Stimulated activated naive CD4-positive, alpha-beta T cell treated with Interleukin-2 at 50 U/mL for 16 hours (primary cell): ENCODE measurements at places on chromosomes 2 and 18.

DNA sequence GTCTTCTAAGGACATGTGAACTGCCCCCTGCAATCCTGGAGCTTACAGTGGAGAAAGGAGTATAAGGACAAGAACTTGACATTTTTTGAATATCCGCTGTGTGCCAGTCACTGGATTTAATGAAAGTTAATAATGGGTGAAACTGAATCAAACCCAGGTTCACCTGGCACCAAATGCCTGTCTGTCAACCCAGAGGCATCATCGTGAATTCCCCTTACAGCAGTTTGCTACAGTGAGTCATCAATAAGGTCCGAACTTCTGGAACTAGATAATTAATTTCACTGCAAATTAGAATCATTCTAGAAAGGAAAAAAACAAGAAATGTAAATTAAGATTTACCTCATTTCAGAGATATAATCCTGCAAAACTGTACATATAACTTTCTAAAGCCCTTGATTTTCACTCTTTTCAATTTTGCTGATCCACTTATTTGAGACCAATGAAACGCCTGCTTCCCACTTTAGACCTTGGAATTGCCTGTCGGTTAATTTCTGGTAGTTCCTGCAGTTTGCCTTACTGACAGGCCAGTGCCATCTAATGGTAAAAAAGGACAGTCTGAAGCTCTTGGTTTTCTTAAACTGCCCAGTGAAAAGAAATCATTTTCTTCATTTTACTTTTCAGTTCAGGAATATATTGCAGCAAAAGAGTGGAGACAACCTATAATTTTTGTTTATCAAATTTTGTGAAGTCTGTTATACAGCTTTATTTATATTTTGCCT is 8.2 kb downstream of the DSG2 start:
- no peak for DNase-seq

DNA sequence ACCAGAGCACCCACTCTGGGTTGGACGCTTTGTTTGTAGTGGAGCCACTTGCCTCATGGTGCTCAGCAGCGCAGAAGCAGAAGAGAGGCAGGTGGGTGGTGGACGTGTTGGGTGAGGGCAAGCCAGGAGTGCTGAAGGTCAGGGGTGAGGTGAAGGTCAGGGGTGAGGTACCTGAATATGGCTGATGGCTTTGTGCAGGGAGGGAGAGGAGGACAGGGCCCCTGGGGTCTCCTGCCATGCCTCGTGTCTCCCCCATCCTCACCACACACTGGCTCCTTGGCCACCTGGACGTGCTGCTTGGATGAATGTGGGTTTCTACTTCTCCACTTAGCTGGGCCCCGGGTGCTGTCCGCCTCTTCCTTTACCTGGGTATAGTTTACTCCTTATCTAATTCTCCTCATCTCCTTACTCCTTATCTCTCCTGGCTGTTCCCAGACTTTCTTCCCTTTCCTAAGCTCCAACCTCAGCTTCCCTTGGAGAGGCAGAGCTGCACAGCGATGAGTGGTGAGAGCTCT is 68.1 kb downstream of the DYSF start:
- no peak for DNase-seq

DNA sequence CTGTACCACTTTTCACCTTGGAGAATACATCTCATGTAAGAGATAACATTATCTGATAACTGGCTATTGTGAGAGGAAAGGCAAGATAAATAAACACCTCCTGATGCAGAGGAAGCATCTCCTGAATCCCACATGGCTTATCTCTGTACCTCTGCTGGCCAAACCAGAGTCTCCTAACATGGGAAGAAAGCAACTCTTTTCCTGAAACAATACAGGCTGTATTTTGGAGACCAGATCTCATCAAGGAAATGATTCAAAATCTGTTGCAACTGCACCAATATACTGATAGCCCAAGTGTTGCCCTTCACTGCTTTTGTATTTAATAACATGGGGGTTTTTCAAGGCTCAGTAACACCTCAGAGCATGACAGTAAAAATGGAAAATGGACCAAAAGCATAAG is 106.9 kb downstream of the MREG start:
- no peak for DNase-seq

GRCh38 chr2:53768242-53768542 is 588 bp downstream of the CHAC2 start:
- DNase-seq: no peak

- no peak for DNase-seq
Measured at GRCh38 chr2:88597168-88597567, 30.1 kb downstream of the EIF2AK3 start.

DNA sequence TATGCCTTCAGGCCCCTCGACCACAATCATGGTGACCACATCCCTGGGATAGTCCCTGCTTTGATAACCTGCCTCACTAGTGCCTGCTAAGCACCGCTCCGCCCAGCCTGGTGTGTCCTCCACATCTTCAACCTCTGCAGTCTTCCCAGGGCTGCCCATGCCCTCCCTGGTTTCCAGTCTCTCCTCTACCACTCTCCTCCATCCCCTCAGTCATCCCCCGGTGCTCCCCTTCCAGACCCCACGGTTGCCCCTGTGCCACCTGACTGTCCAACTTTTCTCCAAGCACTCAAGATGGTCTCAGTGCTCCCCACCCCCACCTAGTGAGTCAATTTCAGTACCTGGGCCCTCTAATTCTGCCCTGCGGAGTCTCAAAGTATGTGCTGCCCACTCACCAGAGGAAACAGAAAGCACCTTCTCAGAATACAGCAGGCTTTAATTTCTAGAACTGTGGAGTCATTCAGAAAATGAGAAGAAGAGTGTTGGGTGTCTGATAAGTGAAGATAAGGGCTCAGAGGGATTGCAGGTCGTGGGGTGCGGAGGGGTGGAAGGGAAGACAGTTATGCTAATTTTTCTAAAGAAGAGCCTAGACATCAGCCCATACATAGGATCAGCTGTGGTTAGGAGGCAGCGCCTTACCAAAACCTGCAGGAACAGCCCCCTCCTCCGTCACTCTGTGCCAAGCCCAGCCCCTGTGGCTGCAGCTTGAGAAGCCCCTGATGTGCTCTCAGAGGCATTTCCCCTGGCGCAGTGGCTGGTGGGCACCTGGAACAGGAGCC is 53.6 kb upstream of the CAB39 start:
- DNase-seq: peak; percentile 78

GRCh38 chr2:73386342-73386868 is 769 bp downstream of the ALMS1 start:
- no peak for DNase-seq

GRCh38 chr2:238509151-238509835 is 82.6 kb downstream of the ASB1 start:
- no peak for DNase-seq

GRCh38 chr2:150575861-150576260 is 88.4 kb upstream of the RND3 start:
- DNase-seq: no peak

GRCh38 chr2:151238527-151239487 is 22.9 kb downstream of the RBM43 start:
- DNase-seq: peak; percentile 20

DNA sequence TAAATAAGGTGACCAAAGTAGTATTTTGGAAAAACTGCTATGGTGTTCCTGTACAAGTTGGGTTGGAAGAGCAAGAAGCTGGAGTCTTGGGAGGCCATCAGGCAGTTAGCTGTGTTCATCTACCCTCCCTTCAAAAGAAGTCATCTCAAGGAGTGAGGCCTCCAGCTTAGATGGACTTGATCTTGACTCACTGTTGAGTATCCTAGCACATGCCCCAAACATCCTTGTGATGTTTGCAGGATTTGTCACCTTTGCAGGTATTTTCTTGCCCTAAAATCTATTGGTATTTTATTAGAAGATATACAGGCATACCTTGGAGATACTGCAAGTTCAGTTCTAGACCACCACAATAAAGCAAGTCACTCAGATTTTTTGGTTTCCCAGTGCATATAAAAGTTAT is 30.2 kb downstream of the RNMT start:
- no peak for DNase-seq

DNA sequence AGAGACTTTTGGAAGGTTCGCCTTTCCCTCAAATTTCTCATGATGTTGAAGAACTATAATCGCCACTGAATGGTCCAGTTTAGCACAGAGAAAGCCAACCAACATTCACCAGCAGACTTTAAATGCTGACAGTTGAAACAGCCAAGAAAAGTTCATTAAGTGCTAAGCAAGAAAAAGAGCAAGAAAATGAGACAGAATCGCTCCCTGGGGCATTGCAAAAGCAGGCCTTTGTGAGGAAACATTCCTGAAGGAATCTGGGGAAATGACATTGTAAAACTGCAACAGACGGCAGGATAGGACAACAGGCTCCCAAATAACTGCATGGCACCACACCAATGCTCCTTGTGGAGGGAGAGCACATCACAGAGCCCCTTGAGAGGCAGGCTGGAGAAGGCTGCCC is 269.3 kb upstream of the ID2 start:
- no peak for DNase-seq

DNA sequence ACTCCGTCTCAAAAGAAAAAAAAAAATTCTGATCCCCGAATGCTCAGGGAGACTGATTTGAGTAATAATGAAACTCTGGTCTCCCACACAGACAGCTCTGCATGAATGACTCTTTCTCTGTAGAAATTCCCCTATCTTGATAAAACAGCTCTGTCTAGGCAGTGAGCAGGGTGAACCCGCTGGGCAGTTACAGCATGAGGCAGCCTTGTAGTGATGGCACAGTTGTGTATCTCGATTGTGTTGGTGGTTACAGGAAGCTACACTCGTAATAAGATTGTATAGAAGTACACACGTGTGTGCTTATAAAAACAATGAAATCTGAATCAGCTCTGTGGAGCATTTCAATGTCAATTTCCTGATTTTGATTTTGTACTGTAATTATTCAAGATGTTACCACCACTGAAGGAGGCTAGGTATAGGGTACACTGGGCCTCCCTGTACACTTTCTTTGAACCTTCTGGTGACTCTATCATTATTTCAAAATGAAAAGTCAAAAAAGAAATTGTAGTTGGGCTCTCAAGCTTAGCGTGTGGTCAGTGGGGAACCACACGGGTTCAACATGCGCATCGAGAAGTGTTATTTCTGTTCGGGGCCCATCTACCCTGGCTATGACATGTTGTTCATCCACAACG is 34.9 kb upstream of the ATP8B1 start:
- DNase-seq: peak; percentile 44

DNA sequence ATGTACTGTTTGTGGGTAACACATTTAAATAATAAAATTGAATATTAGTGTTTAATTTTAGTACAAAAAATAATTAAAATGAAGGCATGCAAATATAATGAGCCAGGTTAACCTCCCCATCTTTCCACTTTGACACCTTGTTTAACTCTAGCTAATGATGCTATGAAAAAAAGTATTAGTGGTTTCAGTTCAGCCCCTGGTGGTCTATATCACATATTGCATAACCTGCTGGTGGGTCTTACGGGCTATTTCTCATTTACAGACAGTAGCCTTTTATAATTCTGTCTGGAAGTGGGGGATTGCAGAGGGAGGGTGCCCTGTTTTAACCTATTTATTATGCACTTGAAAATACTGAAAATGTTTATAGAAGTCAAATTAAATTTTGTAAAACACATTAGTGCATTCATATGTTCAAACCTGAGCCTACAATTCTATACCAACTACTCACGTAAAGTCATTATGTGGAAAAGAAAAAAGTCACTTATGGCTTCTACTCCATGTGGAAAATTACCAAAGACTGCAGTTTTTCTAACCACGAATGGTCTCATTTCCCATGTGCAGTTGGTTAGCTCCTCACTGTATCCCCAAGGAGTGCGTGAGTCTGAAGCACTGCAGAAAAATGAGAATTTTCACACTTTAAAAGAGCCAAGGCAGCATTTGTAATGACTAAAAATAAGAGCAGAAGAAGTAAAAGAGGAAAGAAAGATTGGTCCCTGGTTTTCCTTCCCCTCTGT is 381.0 kb downstream of the MTX2 start:
- no peak for DNase-seq

- no peak for DNase-seq
Measured at GRCh38 chr2:214088536-214088935, 322.3 kb upstream of the VWC2L start.

DNA sequence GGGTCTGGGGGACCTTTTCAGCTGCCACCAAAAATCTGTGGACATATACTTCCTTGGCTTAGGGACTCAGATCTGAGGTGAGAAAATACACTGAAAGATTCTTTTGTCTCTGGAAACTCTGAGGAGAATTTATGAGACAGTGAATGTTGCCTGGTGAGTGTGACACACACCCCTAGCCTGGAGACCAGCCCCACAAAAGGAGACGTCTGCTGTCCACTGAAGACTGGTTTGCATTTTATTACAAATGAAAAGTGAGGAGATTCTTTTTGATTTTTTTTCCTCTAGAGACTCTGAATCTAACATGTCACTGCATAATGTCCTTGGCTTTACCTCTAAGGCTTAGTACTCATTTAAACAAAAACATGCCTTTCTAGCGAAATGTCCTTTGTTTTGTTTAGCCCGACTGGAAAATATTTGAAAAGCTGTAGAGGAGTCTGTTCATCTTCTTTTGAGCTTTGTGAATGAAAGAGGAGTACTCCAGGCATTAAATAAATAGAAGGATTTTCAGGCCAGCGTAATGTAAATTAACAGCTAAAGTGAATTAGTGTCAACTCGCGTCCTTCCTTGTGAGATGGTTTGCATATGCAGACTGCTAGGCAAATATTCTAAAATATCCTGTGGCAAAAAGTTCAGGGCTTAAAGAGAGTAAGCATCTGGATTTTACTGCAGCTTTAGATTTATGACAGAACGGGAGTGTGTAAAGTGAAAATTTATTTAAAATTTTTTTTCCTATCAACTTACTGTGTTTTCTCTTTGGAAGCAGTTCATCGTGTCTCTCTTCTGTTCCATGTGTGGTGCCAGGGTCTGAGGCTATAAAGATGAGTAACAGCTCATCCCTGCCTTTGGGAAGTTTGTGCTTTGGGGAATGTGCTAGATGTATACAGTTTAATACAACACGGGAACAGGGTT is 125.4 kb downstream of the VWA3B start:
- DNase-seq: no peak

GRCh38 chr18:59821983-59822382 is 77.8 kb upstream of the PMAIP1 start:
- DNase-seq: no peak

GRCh38 chr2:1738646-1739302 is 5.5 kb downstream of the PXDN start:
- DNase-seq: no peak

GRCh38 chr18:70289351-70290312 is 787 bp downstream of the SOCS6 start:
- DNase-seq: no peak
